Stimulated activated CD4-positive, alpha-beta T cell treated with anti-CD3 and anti-CD28 coated beads, Interleukin-2, amount 100 ng/mL, for 4 hours (primary cell): ENCODE measurements at places on chromosomes 1 and 21.

- DNase-seq, result no peak
These were observed 1.4 kb upstream of the SPATA1 start for GRCh38 chr1:84504580-84505492.

DNA sequence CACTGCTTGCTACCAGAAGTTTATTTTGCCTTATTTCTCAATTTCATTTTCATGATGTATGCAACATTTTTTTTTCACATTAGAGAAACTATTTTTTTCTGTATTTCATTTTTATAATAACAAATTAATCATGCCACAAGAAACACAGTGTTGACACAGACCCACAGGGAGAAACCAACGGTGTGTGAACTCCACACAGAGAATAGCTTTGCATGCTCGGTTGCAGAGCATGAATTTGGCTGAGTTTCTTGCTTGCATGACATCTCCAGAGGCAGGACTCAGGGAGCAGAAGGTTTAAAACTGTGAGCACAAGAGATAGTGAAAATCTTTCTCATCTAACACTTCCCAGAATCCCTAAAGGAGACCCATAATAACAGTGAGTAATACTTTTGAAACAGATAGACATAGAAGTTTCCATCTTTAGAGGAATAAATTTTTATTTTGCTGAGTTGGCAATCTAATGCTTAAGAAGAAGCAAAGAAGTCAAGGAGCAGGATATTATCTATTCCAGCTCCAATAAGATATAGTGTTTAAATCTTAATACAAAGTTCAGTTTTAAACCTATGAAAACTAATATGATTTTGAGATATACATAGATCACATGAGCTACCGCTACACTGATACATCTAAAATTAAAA lies 890.9 kb downstream of the MRPL39 start:
- no peak for DNase-seq

GRCh38 chr21:28798798-28799197 lies 193.9 kb downstream of the LTN1 start:
- no peak for DNase-seq

DNA sequence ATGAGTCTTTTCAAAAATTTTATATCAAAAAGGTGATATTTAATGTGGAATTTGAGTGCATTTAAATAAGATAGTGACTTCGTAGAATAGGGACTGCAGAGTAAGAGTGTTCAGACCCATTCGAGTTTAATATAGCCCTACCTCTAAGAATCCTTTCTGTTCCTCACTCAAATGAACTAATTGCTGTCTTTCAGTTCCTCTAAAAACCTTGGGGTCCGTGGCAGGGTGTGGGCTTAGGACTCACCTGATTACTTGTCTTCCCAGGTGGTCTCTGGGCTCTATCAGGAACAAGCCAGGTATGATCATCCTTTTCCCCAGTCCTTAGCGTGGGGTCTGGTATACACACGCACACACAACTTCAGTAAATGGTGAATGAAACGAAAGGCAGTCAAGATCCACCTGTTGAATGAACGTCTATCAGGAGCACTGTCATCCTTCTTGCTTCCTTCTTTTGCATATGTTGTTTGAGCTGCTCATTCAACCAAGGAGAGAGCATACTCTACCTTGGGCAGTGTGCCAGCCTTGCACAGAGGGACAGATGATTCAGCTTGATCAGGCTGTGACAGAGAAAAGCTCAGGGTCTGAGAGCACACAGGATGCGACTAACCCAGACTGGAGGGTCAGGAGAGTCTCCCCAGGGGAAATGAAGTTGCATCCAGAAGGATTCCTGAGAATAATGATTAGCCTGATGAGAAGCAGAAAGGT lies 1.2 kb upstream of the RNF11 start:
- DNase-seq, result peak; percentile 22

- DNase-seq, result no peak
These were observed 5.9 kb upstream of the FOXJ3 start for GRCh38 chr1:42340901-42341300.

DNA sequence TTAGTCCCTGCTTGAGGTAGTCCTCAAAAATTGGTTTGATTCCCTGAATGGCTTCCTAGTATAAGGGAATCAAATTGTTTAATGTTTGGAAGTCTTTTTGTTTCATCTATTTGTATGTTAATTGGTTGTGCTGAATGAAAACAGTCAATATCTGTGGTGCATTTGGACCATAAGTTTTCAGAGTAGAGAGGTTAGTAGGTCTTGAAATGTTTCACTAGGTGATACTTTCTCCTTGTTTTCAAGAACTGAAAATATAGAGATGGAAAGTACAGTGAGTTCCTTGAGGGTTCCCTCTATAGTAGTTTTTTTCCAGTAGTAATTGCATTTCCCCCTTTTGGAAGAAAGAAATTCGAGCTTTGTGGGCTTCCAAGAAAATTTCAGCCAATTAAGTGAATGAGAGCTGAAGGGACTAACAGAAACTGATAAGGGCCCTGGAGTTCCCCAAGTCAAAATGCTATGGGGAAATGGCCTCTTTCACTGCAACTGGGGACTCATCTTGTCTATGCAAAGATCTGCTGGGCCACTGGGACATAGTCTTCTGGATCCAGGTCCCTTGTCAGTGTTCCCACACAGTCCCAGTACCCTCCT lies 18.6 kb upstream of the CEP350 start:
- DNase-seq, result no peak

DNA sequence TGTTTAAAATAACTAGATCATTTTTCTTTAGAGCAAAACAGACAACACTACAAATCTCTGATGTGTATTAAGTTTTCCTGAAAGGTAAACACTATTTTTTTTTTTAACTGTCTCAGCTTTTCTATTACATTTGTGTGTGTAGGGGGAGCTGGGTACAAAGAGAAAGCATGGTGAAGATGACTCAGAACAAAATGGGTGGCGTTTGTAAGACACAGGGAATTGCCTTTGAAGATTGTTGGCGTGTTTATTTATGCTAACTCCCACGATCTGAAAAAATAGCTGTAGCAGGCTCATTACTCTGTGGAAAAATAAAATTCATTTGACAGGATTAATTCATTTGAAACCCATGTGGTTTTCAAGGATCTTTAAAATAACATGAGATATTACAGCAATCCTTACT lies 285.1 kb downstream of the RYR2 start:
- no peak for DNase-seq

DNA sequence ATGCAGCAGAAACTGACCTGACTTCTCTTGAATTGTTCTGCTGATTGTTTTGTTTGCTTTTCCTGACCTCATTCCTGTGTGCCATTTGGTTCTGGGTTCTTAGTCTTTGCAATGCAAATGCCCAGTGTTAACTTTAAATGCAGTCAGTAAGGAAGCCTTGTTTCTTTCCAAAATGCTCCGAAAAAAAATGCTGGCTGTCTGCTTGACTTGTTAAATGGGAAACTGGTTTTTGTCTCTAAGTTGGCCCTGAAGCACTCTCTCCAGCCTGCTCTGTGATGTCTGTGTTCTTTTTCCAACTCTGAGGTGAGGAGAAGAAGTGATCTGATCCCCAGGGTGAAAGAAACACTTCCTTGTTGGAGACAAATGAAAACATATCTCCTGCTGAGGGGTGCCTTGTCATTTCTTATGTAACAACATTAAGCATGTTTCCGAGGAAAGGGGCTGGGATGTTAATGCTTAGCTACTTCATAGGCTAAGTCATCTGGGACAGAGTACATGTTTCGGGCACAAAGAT lies 256.3 kb upstream of the ADGRL4 start:
- DNase-seq, result no peak

GRCh38 chr1:151680826-151681225 lies 35.8 kb downstream of the CELF3 start:
- DNase-seq, result no peak

DNA sequence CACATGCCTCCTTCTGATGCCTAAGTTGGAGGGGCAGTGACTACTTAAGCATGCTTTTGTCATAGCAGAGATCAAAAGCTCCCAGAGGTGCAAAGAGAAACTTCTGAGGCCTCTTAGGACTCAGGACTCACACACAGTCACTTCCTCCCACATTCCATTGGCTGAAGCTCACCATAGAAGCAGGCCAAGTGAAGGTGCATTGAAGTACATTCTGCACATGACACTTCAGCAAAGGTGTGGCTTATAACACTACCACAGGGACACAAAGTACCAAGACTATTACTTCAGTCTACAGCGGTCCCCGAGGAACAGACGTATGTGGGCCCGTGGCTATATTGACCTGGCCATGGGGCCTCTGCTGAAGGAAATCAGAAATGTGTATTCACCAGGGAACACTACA lies 2.5 kb upstream of the POGK start:
- DNase-seq, result no peak

DNA sequence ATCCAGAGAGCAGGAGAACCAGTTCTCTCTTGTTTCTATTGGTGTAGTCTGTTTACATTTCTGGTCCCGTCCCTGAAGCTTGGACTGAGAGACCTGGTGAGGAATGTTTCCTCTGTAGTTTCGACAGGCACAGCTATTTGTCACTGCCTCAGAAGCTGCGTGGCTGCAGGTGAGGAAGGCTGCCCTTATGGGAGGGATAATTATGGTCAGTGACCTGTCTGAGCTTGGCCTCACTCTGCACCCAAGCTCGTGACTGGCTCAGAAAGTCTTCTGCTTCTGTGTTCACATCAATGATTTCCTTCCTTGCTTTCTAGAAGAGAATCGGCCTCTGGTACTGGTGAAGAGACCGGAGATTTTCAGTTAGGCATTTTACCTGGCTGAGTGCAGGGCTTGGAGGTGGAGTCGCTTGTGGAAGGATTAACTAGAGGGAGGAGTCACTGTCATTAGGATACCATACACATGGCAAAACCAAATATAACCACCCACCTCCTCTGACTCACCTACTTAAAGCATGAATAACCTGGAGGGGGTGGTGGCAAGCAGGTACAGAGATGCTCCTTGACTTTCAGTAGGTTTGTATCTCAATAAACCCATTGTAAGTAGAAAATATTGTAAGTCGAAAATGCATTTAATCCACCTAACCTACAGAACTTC lies 19.9 kb upstream of the WDR26 start:
- no peak for DNase-seq

GRCh38 chr1:112558634-112559033 lies 49.9 kb downstream of the WNT2B start:
- no peak for DNase-seq

GRCh38 chr1:58823481-58824010 lies 39.7 kb upstream of the JUN start:
- DNase-seq, result no peak

GRCh38 chr21:29656504-29657239 lies 283.1 kb downstream of the GRIK1 start:
- no peak for DNase-seq

DNA sequence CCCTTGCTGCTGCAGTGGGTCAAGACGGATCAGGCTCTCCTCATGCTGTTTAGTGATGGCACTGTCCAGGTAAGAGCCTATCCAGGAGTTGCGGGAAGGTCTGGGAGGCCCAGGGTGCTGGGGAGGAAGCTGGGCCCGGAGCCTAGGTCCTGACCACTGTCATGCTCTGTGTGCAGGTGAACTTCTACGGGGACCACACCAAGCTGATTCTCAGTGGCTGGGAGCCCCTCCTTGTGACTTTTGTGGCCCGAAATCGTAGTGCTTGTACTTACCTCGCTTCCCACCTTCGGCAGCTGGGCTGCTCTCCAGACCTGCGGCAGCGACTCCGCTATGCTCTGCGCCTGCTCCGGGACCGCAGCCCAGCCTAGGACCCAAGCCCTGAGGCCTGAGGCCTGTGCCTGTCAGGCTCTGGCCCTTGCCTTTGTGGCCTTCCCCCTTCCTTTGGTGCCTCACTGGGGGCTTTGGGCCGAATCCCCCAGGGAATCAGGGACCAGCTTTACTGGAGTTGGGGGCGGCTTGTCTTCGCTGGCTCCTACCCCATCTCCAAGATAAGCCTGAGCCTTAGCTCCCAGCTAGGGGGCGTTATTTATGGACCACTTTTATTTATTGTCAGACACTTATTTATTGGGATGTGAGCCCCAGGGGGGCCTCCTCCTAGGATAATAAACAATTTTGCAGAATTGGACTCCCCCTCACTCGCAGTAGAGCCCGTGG lies 1.7 kb downstream of the DYNLT4 start:
- no peak for DNase-seq

DNA sequence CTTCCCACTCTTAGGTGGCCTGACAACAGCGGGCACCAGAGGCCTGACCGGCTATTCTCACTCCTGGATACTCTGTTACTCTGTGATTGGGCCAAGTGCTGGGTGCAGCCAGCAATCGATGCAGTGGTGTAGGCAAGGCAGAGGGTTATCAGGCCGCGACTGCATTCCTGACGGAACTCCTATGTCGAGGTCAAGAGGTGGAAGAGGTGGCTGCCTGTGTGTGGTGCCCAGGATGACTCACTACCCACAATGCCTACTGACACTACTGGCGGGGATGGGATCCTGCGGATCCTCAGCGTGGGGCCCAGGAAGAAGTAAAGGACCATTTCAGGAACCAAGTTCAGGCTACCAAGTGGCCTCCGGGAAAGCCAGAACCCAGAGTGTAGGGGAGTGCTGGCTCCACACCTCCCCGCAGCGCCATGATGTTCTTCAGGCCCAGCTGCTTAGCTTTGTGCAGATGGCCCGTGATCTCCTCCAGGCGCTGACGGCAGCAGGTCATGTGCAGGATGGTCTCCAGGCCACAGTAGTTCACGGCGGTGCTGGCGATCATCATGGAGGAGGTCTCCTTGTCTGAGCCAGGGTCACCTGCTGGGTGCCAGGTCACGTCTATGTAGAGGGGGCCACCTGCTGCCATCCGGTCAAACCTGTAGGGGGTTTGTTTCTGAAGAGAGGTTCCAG lies 4.9 kb downstream of the MTHFR start:
- DNase-seq, result no peak

- no peak for DNase-seq
These were observed 10.9 kb upstream of the UBR4 start for GRCh38 chr1:19220991-19221390.

DNA sequence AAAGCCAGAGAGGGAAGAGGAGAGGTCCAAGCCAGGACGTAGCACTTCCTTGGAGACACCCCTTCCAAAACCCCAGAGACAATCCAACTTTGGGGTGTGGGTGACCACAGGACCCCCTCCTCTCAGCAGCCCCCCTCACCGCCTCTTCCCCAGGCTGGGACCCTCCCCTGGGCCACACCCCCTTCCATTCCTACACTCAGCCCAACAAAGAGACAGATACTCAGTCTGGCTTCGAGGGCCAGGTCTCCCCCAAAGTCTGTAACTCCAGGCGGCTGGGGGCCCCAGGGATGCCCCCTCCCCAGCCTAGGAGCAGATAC lies 1.4 kb downstream of the MEX3A start:
- DNase-seq, result no peak

- no peak for DNase-seq
These were observed 56.9 kb downstream of the RUNX1 start for GRCh38 chr21:34992180-34992579.

- no peak for DNase-seq
These were observed 32.3 kb downstream of the RAB3GAP2 start for GRCh38 chr1:220239966-220240365.

GRCh38 chr1:62687421-62687902 lies 724 bp downstream of the DOCK7 start:
- peak; percentile 2 for DNase-seq

DNA sequence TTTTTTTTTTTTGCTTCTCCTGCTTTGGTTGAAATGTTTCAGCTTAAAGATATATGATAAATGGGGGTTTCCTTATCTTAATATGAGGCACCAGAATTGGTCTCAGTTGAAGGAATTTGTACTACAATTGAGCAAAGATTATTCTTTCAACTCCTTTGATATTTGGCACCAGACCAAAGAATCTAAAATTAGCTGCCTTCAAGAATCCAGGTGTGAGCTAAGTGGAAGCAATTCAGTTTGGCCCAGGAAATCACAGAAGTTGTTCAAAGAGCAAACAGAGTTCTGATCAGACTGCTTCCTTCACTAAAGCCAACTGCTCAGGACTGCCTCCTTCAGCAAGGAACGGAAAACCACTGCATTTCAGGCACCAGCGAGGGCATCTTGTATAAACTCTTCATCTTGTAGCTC lies 68.3 kb upstream of the BCAR3 start:
- no peak for DNase-seq

- DNase-seq, result no peak
These were observed 66.8 kb downstream of the DNAH14 start for GRCh38 chr1:224996266-224996665.
